ENCODE measurements at places on chromosomes 5 and 9.
A peak's percentile ranks its signal among the peaks of the same experiment; 100 is the strongest.

DNA sequence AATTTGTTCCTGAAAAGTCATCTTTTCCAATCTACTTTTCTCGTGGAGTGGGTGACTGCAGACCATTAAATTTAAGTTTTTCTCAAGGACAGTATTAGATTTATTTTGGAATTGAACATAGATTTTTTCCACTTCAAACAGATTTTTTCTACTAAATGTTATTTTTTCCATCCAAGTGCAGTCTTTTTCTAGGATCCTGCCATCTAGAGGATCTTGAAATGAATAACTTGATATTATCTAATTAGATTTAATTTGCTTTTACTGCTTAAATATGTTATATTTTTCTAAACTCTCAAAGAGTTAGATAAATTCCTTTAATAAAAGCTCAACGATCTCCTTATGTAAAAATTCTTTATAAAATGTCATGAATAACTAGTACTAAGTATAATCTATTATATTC lies 136.9 kb upstream of the PRR16 start:
- no peak for DNase-seq

DNA sequence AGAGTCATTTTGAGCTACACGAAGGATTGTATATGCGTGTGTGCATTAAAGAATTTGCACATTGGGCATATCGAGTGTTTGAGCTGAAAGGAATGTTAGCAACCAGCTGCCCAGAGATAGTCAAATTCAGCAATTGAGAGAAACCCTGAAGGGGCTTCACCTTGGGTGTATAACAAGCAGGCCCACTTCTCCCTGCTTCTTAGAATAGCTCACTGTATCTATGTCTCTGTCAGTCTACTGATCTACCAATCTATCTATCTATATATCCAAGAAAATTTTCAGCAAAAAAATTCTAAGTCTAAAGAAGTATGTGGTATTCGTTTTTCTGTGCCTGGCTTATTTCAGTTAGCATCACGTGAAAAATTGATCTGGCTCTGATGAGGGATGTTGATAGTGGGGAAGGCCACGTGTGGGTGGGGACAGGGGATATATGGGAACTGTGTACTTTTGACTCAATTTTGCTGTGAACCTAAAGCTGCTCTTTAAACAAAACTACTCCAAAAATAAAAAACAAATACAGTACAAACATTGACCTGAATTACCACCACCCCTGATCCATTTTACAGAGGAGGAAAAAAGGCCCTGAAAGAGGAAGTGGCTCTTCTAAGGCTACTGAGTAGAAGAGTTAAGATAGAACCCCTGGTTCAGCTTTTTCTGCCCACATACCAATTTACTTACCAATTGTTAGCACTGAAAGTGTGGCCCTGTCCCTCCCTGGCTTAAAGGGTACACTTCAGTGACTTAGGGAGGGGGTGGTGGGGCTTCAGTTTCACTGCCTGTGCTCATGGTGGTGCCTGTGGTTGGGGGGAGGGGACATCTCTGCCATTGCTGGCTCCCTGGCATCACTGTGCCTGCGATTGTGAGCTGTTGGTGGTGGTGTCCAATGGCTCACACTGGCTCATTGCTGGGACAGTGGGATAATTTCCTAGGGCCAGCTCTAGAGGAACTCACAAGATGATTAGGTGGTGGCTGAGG lies 141.8 kb downstream of the DOCK2 start:
- no peak for DNase-seq

GRCh38 chr5:165360784-165361542 lies 1855.5 kb downstream of the MAT2B start:
- peak; percentile 56 for DNase-seq

- no peak for DNase-seq
These were observed 18.7 kb downstream of the DAPK1 start for GRCh38 chr9:87516222-87516925.

DNA sequence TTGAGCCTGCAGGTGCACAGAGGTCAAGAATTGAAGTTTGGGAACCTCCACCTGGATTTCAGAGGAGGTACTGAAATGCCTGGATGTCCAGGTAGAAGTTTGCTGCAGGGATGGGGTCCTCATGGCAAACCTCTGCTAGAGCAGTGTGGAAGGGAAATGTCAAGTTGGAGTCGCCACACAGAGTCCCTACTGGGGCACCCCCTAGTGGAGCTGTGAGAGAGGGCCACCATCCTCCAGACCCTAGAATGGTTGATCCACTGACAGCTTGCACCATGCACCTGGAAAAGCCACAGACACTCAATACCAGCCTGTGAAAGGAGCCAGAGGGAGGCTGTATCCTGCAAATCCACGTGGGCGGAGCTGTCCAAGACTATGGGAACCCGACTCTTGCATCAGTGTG lies 78.0 kb downstream of the GABRA1 start:
- no peak for DNase-seq

DNA sequence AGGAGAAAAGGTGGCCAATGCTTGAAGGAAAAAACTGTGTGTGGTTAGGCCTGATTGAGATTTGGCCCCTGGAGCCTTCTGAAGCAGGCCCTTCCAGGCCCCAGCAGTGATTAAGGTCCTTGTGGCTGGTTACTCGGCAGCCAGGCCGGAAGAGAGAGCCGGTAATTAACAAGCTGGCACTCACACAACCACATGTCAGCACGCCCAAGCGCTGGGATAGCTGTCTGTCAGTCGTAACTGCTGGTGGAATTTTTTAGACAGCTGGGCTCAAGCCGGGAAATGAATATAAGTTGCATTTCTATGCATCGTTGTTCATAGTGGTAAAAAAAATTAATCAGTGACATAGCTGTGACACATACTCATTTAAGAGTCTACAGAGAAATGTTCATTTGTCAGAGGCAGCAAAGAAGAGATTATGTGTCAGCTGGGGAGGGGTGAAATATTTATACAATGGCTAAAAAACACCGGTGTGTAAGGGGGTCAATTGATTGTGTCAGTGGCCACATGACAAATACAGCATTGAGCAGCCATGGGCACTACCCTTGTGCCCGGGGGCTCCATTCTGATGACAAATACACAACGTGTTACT lies 13.7 kb upstream of the ARAP3 start:
- no peak for DNase-seq

- DNase-seq = no peak
These were observed 61.6 kb upstream of the ERCC6L2 start for GRCh38 chr9:95813923-95814322.

- DNase-seq = no peak
These were observed 79.4 kb downstream of the SFXN1 start for GRCh38 chr5:175557778-175558177.

GRCh38 chr9:18526685-18527084 lies 52.7 kb downstream of the ADAMTSL1 start:
- DNase-seq = no peak

DNA sequence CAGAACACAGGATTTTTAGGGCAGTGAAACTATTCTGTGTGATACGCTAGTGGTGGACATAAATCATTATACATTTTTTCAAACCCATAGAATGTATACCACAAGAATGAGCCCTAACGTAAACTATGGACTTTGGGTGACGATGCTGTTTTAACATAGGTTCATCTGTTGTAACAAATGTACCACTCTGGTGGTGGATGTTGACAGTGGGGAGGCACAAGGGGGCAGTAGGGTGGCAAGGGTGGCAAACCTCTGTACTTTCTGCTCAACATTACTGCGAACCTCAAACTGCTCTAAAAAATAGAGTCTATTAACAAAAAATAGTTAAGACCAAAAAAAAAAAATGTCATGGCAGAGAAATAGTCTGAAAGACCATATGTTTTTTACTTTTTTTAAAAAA lies 9.1 kb upstream of the MVB12B start:
- no peak for DNase-seq

- no peak for DNase-seq
These were observed 439.9 kb upstream of the KLF4 start for GRCh38 chr9:107929443-107929842.

DNA sequence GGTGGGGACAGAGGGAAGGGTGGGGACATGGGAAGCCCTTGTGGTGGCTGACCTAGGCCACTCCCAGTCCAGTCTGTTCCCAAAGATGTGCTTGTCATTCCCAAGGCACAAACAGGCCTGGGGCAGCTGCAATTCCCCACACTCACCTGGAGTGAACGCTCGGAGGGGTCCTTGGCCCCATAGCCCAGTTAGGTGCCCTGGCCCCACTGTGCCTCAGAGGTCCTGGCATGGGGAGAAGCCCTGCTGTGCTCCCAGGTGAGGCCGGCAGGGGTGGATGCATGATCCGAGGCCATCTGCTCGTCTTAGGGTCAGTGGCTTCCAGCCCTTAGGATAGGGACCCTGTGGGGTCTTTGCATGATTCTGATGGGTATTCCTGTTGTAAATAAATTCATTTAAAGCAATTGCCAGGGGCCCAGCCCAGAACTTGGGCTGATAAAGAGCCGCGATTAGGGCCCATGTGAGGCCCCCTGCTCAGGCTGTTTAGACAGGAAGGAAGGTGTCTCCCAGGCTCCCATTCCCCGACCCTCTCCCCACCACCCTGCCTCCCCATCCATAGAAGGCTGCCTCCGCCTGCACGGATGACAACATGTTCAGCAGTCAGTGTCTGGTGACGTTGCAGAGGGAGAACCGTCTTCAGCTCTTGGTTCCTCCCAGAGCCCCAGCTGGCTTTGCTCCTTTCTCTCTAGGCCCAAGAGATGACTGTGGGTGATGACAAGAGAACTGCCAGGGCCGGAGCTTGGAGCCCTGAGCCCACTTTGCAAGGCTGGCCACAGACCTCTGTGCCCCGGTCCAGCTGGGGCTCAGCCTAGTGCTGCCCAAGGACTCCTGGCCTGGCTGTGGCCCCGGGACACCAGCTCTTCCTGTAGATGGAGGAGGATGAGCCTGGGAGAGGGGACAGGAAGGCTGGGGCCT lies 28.4 kb upstream of the IRX4 start:
- DNase-seq = no peak
